ENCODE measurements at places on chromosomes 2 and 18. TPM values are rescaled to one million over a fixed set of nuclear protein-coding genes. Genes with fewer than 3 reads are reported as not detected.

UGT1A1 gene
- total RNA-seq = not detected

SERPINB4 gene
- total RNA-seq = not detected

PIEZO2 gene
- total RNA-seq = 1.7 TPM

GPN1 gene
- total RNA-seq = 34.5 TPM

DSC3 gene
- 0.43 TPM for total RNA-seq

REG3A gene
- total RNA-seq = not detected

RAB17 gene
- total RNA-seq = 0.43 TPM

AGPS gene
- total RNA-seq = 46.2 TPM

DNA sequence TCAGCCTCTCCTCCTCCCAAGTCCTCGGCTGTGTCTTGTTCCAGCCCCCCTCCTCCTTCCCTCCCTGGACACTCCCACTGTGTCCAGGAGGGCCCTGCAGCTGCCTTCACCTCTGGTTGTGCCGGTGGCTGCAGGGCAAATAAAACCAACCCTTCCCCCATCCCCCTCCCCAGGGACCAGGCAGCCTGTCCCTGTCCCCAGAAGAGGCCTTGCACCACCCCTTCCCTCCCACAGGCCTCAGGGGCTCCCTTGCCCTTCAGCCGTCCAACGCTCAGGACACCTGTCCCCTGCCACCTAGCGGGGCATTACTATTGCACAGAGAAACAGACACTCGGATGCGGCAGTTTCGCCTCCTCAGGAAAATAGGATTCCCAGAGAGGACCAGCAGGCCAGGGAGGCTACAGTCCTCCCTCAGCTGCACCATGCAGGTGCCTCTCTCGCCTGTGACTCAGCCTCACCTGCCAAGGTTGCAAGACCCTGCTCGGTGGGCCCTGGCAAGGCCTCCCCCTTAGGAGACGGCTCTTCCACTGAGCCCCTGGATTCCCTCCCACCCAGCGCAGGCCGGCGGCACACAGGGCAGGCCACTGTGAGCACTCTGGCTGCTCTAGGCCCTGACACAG, 5.5 kb upstream of the GPC1 start:
- DNase-seq = no peak

DNA sequence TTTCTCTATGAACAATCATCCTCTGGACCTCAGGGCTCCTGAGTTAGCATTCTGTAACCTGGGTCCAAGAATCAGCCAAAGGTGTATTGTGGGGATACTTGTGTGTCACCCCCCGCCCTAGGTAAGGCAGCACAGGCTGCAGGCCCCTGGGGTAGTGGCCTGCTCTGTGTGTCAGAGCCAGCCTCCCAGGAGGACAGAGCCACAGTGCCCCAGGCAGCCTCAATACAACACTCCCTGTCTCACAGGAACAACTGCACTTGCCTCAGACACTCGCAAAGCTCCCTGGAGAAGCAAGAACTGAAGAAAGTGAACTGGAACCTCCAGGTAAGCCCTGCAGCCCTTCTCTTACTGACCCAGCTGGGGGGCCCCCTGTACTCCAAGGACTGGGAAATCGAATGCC, 121.3 kb upstream of the PPP1CB start:
- no peak for DNase-seq

- DNase-seq = peak; percentile 45
Observed at GRCh38 chr2:157857881-157858280, 18.2 kb downstream of the ACVR1 start.

DNA sequence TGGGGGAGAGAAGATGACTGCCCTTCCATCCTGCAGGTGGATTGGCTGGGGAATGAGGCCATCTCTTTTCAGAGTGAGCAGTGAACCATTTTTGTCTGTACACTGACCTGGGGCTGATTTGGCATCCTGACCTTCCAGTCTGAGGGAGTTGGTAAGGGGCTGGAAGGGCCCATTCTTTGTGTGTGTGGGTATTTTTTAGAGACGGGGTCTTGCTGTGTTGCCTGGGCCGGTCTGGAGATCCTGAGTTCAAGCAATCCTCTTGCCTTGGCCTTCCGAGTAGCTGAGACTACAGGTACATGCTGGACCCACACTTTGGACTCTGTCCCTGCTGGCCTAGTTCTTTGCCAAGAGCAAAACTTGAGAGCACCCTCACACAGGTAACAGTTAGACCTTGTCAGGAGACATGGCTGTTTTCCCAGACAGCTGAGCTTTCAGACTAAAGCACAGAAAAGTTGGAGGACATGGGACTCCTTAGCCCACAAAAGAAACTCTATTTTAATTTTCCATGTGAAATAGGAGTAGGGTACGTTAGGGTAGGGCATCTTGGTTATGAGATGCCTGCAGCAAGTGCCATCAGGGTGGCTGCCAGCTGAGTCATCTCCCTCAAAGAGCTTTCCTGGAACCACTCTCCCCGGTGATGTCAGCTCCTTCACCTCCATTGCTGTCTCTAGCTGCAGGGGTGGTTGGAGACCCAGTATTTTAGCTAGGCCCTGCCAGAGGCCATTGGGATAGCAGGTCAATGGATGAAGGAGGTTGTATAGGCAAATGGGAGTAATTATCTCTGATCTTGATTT, 60.7 kb downstream of the DGKD start:
- DNase-seq = no peak

GRCh38 chr18:79378536-79379250, 17.0 kb upstream of the NFATC1 start:
- DNase-seq = peak; percentile 70

DNA sequence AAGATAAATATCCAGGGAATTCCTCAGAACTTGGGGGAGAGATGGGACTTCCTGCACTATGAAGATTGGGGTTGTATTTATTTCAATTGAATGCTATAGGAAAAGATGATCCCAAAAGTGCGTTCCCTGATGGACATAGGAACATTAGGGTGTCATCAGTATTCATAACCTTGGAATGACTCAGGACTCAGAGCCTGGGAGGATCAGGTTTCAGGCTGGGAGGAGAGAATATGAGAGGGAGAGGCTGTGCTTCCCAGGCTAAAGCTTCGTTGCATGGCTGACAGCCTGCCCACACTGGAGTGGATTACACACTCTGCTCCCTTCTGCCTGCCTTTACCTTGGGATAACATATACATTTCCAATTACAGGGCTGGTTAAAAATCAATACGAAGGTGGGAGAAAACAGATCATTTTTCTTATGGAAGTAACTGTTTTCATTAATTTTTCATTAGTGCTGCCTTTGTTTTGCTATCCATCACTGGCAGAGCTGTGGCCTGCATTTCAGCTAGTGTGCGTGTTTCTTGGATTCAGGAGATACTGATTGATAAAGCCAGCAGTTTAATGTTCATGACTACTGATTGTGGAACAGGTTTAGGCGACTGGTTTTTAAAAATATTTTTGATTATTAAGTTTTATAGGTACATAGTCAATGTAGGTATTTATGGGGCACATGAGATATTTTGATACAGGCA, 118.7 kb downstream of the KCTD1 start:
- DNase-seq = peak; percentile 82

- no peak for DNase-seq
Observed at GRCh38 chr18:6449213-6449612, 34.5 kb upstream of the L3MBTL4 start.

GRCh38 chr18:7872569-7872968, 305.5 kb downstream of the PTPRM start:
- peak; percentile 77 for DNase-seq

DNA sequence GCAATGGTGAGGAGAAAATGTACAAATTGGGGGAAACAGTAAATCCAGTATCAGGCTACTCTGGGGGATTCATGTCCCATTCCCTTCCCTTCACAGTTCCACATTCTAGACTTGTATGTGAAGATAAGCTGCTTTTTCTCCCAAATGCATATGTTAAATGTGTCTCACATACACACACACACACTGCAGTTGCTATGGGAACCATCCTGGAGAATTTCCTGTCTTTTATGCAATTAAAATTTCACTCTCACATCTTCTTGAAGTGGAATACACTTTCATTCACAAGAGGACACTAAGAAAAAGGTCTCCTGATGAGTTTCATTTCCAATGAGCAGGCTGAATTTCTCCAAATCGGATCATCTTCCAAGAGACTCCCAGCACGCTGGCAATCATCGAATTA, 366.0 kb downstream of the LRATD1 start:
- DNase-seq = no peak

GRCh38 chr2:196275646-196276352, 104.4 kb upstream of the STK17B start:
- peak; percentile 59 for DNase-seq

DNA sequence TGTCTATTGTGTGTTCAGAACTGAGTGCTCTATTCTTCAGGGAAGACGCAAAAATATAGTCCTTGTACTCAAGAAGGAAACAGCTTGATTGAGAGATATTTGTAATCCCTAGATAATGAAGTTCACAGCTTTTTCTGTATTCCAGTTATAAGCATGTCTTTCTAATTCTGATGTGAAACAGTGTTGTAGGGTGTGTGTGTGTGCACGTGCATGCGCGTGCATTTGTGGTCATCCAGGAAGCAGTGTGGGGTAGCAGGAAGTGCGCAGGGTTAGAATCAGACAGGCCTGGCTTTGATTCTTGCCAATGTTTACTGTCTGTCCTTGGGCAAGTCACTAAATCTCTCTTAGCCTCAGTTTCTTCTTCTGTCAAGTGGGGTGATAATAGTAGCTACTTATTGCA, 87.9 kb downstream of the NPAS2 start:
- no peak for DNase-seq

GRCh38 chr2:216090369-216090786, 8.7 kb downstream of the TMEM169 start:
- peak; percentile 18 for DNase-seq

DNA sequence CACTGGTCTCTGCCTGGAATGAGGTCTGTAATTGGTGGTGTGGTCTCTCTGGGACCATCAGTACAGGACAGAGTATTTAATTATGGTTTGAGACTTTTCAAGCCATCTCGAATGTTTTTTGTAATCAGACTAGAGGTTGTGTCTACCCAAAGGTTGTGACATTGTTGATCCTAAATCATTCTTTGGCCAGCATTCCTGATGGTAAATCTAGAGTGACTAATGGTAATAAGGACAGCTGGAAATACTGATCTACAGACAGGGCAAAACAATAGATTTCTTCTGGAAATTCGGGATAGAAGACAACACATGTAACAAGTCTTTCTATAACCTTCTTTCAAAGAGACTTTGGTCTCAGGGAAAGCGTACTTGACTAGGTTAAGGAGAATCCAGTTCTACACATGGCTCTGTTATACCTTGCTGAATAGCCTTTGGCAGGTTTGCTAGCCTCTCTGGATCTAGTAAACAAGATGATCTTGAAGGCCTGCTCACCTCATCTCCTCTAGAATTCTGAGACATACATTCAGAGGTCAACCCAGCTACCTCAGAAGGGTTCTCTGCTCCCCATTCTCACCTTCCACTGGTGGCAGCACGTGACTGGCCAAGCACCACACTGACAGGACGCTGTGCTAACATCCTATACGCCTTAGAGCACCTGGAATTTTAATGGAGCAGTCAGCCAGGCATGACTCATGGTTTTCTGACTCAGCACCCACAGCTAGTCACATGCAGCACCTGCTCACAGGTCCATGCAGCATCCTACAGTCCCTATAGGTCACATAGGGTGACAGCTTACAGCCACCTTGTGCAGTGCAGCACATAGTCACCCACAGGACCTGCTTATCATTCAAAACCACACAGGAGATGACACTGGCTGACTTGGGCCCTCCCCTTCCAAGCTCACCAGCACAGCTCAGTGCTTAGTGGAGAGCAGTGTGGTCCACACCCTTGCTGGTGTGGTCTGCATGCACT, 12.2 kb downstream of the PLB1 start:
- peak; percentile 15 for DNase-seq

GRCh38 chr2:150376553-150377335, 110.7 kb downstream of the RND3 start:
- peak; percentile 69 for DNase-seq

DNA sequence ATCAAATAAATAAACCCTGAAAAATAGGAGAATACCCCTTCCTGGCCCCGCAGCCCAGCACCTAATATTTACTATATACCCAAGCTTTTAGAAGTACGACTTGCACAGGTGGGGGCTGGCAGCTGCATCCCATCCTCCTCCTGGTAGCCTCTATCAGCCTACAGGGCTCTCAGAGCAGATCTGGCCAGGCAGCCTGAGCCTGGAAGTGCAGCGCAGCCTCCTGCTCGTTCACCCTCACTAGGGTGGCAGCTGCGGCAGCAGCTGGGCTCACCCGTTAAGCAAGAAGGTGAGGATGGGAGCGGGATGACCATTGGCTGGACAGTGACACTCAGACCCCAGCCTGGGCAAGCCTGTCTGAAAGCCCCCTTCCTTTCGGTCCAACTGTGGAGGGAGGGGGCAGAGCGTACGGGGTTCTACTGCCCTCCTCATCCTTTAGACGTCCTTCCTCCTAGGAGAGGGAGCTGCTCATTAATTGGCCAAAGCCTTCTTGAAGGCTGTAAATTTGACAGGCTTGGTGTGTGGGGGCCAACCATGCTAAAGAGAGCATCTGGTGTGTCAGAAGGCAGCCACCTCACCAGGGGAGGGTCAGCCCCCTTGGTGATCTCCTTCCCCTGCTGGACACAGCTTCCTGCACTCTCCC, 23.3 kb downstream of the MPHOSPH10 start:
- DNase-seq = no peak

DNA sequence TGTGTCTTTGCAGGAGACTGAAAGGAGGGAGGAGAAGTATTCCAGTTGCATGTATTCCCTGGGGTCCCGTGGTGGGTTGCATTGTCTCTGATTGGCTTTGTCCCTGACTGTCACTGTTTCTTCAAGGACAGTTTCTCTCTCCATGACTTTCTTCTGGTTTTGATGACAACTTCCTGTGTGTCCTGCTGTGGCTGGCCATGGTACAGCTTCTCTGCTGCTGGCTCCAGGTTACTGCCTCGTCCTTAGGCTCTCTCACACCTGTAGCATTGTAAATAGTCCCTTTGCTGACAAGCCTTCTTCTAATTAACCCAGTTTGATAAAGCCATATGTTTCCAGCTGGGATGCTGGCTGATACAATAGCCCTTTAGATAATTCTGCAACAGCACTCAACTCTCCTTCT, 129.0 kb downstream of the LPIN1 start:
- no peak for DNase-seq

GRCh38 chr2:191302459-191303139, 57.4 kb downstream of the MYO1B start:
- no peak for DNase-seq

GRCh38 chr18:8501044-8501443, 108.2 kb upstream of the RAB12 start:
- DNase-seq = peak; percentile 59

DNA sequence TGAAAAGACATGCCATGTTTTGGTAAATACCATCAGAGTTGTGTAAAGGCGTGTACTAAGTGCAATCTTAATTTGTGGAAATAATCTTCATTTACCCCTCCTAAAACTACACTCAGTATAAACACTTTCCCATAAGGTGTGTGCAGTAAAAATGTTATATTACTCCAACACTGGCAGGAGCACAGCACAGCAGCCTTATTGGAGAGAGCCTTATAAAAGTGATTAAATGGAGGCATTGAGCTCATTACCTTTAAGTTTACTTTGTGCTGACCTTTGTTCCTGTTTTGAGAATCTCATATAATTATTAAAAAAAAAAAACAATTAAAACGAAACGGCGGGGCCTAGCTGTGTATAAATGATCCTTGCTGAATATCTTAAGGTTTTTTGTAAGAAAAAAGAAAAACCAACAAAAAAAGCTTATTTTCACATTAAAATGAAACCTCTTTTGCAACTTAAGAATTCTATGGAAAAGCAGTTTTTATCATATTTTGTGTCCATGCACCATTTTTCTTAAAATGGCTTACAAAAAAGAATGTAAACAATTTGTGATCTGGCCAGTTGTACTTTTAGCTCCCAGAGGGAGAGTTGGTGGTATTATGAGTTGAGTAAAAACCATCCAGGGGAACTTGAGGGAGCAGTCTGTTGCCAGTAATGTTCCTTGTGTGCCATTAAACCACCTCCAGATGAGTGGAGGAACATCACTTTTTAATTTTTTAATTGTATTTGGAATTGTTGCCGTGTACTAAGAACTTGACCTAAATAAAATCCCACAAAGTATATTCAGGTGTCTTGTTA, 103.4 kb downstream of the ABI2 start:
- peak; percentile 33 for DNase-seq
